ENCODE measurements at places on chromosomes 11 and 22.

DNA sequence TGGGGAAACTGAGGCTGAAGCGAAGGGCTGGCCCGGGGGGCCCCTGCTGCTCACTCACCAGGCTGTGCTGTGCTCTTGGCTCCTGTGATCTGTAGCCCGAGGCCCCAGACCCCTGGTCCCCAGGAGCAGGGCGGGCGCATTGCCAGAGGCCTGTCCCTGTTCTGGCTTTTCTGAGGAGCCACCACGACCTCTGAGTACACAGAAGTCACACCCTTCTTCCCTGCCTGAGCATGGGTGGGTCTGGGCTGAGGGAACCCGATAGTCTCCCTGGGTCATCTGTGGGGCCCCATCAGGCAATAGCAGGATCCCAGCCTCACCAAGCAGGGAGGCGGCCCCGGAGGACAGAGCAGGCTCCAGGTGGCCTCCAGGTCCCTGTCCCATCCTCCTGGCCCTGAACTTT, 5.1 kb downstream of the CASTOR1 start:
- DNase-seq = no peak

DNA sequence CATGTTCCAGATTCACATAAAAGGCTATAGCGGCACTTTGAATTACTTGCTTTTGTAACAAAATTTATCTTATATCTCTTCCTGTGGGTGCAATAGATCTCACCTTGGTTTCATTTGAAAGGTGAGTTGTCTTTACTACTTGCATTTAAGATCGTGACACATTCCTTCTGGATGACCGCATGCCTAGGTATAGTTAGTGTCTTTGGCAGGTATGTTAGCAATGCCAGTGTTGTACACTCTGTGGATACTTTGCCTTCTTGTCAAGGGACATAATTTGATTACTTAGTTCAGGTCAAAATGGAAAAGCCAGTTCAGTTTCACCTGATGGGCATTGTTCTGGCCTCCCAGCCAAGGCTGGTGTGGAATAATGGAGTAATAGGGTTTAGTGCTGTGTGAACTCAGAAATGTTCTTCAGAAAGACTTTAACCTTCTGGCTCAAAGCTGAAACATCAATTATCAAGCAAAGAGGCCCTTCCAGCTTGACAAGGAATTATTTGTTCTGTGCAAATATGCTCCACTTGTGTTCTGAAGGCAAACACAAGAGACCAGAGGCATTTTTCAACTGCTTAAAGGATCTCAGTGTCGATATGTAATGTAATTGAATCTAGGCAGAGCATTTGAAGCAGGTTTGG, 64.6 kb downstream of the AMOTL1 start:
- DNase-seq = no peak

- DNase-seq = no peak
Measured at GRCh38 chr11:73334384-73335203, 26.5 kb downstream of the ARHGEF17 start.

GRCh38 chr11:11935536-11935935, 72.9 kb downstream of the DKK3 start:
- DNase-seq = no peak

DNA sequence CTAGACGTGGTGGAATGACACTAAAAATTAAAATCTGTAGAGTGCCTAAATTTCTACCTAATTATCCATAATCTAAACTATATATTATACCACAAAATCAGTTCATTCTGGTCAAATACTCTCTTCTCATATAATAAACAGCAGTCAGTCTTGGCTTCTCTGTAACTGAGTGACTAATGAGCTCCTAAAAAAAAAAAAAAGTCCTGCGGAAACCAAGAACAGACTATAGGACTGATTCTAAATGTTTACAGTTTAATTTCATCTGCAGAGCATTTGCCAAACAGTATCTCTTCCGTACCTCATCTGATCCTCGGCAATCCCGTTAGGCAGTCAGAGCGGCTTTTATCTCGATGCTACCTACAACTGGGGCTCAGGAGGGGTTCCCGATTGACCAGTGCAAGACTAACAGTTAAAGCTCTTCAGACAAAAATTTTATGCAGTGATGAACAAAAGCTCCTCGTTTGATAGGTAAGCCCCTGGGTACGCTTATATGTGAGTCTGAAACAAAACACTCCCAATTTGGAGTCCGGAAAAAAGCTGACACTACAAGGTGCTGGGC, 686 bp downstream of the KIF18A start:
- no peak for DNase-seq

- DNase-seq = no peak
Measured at GRCh38 chr22:48751539-48752437, 1075.9 kb downstream of the BRD1 start.

DNA sequence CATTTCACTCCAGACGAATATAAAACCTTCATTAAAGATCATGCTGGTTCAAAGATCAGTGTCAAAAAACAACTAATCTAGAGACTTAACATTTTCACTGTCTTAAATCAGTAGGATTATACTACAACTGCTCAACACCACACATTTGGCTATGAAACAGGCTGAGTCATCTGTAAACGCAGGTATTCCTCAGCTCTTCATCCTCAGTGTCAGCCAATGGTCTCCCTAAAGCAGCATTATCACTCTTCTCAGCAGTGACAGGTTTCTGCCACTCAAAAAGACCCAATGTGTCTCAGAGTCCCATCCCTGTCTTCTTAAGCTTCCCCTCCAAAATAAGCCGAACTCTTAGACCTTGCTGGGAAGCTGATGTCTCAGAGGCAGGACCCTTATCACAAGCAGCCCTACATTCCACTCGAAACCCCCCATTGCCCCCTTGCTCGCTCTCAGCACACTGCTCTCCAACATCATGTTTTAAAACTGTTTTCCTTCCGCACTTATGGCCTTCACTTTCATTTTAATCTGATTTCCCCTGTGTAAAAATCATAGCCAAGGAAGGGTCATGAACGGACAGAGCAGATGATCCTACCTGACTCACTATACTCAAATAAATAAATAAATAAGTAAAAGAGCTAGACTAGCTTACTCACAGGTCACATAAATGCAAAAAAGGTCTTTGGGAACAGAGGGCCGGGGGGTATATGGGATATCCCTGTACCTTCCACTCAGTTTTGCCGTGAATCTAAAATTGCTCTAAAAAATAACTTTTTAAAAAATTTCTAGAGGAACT, 23.0 kb downstream of the CDON start:
- DNase-seq = no peak

DNA sequence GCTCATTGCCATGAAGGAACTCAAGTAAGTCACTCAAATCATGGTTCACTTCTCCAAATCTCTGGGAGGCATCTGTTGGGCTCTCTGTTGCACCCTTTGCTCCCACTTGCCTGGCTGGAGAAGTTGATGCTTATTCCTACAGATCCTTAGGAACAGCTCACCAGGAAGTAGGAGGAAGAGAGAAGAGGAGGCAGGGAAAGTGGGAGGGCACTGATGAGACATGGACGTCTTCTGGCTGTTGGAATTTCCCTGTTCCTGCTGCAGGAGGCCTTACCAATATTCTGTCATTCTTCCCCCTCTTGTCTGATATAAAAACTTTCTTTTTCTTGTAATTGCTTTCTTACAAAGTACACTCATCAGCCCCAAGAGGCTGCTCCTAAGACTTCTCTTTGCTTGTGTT, 13.6 kb downstream of the POLR2F start:
- DNase-seq = no peak

All from KG1 (cell line).